Smooth muscle cell of bladder (primary cell): ENCODE measurements at places on chromosomes 5 and 9. TPM values are rescaled to one million over a fixed set of nuclear protein-coding genes. Genes with fewer than 3 reads are reported as not detected.

Gene BNC2
- 27.5 and 27.6 TPM in 2 replicates for total RNA-seq

Gene KIF2A
- total RNA-seq: 37.7 and 42.1 TPM in 2 replicates

Gene C5orf58
- not detected in 2 replicates for total RNA-seq

Gene PCDHGB6
- 2.7 and 3.1 TPM in 2 replicates for total RNA-seq

Gene TIMD4
- total RNA-seq: not detected in 2 replicates

Gene ENG
- total RNA-seq: 9.0 and 13.2 TPM in 2 replicates

Gene RPL35
- total RNA-seq: 3,147 and 3,152 TPM in 2 replicates
